ENCODE measurements at places on chromosomes 3 and 15.

- no peak for DNase-seq
These were observed 141.0 kb upstream of the ARHGEF26 start for GRCh38 chr3:153980252-153980590.

GRCh38 chr3:47877290-47877689 is 74.4 kb downstream of the DHX30 start:
- no peak for DNase-seq

DNA sequence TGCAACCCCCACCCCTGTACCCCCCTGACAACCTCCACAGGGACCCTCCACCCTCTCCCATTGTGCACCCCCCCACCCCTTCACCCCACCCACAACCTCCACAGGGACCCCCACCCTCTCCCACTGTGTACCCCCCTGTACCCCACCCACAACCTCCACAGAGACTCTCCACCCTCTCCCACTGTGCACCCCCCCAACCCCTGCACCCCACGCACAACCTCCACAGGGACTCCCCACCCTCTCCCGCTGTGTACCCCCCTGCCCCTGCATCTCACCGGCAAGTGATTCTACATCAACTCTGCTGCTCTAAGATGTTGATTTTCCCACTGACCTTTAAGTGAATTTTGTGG is 51.5 kb upstream of the RPL32 start:
- no peak for DNase-seq

DNA sequence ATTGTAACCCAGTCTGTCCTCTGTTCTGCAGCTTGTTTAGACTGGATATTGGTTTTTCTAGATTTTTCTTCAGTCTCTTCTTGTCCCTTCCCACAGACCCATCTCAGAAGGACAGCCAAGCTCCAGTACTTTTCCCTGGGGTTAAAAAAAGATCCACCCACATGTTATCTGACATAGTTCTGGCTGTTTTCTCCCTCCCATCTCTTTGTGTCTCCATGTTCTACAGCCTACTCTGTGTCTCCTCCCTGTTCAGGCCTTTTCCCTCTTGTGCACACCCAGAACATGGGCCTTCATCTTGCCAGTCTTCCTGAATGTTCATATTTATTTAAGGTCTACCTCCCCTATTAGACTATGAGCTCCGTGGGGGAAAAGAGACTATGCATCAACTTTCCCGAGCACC is 5.1 kb upstream of the PPP4R2 start:
- DNase-seq, result no peak

DNA sequence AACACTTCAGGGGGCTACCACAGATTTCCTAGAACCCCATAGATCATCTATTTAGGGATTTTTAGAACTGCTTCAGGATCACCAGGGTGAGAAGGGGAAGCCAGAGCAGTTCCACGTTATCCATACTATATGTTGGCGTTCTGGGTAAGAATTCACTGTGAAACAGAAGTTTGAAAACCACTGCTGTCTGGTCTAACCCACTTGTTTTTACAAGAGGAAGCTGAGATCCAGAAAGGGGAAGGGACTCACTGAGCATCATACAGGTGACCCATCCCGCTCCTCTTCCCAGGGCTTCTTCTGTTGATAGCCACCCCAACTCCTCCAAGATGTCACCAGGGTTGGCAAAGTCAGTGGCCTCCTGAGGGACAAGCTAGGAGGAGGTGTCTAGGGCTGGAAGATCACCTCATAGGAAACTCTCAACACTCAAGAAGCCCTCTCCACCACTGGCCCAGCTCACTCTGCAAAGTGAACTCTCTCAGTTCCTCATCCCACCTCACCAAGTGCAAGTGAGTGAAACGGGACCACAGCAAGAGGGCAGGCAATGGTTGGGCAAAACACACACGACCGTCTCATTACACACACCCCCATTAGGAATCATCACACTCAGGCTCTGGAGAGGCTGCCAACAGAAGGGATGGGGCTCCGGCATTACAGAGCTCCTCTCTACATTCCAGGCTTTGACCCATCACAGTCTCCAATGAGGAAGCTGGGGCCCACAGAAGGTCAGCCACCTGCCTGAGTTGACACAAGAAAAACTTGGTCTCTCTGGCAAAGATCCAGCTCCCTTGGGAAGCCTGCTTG is 1.8 kb downstream of the DAPK2 start:
- DNase-seq, result no peak

DNA sequence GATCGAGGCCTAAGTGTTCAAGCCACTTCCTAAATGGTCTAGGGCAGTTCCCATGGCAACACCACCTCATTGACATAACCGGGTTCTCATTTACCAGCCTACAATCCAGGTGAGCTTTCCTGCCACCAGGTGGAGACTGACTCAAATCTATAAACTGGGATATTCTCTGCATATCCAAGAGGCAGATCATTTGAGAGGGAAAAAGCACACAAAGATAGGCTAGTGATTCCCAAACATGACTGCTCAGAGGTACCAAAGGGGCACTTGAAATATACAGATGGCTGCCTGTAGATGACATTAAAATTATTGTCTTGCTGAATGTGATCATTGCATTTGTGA is 141.3 kb upstream of the PROK2 start:
- DNase-seq, result no peak

All from stimulated activated CD8-positive, alpha-beta memory T cell treated with anti-CD3 and anti-CD28 coated beads, Interleukin-2, amount 100 ng/mL, for 1 hour (primary cell).